ENCODE measurements at places on chromosomes 4 and X. TPM values are rescaled to one million over a fixed set of nuclear protein-coding genes. Genes with fewer than 3 reads are reported as not detected.

- no peak for DNase-seq
Observed at GRCh38 chr4:111635646-111636045, 509.6 kb upstream of the FAM241A start.

- no peak for DNase-seq
Observed at GRCh38 chr4:169254546-169254983, 16.2 kb downstream of the SH3RF1 start.

DNA sequence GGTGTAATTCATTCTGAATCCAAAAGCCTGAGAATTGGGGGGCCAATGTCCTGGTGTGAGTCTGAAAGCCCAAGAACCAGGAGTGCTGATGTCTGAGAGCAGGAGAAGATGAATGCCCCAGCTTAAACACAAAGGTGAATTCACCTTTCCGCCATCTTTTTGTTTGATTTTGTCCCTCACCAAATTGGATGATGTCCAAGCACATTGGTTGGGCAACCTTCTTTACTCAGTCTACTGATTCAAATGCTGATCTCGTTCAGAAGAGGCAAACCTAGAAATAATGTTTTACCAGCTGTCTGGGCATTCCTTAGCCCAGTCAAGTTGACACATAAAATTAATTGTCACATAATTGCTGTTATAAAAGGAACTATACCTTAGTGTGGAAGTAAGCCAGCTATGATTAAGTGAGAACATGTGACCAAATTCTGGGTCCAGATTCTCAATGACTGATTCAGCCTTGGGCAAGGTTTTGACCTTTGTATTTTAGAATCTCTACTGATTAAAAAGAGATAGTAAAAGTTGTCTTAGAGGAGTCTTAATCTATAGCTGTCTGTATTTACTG is 34.5 kb upstream of the SLC4A4 start:
- DNase-seq = no peak

- DNase-seq = no peak
Observed at GRCh38 chr4:139940600-139940999, 213.4 kb downstream of the MAML3 start.

GRCh38 chr4:57074744-57075143 is 35.4 kb downstream of the IGFBP7 start:
- no peak for DNase-seq

DNA sequence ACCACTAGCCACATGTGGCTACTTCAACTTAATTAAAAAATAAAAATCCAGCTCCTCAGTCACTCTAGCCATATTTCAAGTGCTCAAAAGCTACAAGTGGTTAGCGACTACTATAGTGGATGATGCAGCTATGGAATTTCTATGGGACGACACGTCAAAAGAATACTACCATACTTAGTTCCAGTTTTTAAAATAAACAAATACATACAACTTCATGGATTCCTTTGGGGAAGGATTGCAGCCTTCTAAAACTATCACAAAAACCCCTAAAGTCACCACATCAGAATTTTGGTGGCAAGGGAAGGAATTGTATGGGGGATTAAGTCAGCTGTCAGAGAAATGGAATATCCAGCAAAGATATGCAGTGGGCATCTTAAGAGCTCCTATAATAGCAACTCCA is 6.5 kb downstream of the ZNF280C start:
- no peak for DNase-seq

- no peak for DNase-seq
Observed at GRCh38 chr4:100983426-100983825, 363.9 kb downstream of the PPP3CA start.

- no peak for DNase-seq
Observed at GRCh38 chr4:82624819-82625218, 63.0 kb upstream of the TMEM150C start.

DNA sequence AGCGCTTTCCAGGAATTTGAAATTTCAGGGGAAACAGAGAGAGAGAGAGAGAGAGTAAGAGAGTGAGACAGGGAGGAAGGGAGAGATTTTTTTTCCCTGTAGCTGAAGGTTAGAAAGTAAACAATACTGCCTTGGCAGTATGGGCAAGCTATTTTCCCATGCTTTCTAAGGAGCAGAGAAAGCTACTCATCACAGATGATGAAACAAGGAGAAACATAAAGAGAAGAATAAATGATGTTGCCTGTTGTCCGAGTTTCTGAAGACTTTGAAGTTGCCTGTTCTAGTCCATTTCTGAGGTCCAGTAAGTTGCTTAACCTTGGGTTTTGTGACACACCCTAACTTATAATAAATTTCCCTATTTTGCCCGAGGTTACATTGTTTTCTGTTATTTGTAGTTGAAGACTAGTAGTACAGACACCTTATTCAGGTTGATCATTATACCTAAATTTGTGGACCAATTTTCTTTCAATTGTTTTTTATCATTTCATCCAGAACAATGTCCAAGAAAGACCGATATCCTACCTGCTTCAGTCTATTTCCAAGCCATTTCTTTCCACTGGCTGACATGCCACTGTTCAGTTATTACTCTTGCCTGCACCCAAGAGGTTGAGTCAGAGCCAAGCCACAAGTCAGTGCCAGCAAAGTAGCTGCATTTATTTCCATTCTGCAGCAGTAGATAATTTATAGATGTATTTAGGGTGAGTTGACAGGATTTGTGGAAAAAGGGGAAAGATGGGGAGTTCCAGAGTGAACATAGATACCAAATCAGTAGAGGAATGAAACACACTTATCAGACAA is 49.7 kb upstream of the SLC16A2 start:
- no peak for DNase-seq

DNA sequence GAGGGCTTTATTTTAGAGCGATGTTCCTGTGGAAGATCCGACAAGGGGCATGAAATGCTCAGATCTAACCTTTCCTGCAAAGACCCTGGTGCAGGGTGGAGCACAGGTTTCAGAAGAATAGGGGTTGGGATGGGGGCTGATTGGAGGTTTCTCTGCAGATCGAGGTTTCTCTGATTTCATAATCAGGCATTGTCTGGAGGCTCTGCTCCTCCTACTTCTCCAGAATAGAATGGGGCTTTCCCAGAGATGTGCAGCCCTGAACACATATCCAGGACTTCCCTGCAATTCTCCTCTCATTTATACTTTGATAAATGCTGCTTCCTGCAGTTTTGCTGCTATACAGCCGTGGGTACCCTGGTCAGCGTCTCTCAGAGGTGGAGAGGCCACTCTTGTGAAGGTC is 397.6 kb upstream of the BOD1L1 start:
- DNase-seq = no peak

DNA sequence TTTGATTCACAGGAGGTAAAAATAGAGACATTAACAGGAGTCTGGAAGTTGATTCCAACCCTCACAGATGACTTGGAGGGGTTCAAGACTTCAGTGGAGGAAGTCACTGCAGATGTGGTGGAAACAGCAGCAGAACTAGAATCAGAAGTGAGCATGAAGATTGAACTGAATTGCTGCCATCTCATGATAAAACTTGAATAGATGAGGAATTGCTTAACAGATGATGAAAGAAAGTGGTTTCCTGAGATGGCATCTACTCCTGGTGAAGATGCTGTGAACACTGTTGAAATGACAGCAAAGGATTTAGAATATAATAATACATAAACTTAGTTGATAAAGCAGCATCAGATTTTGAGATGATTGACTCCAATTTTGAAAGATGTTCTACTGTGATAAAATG is 76.5 kb downstream of the RELL1 start:
- DNase-seq = no peak

DNA sequence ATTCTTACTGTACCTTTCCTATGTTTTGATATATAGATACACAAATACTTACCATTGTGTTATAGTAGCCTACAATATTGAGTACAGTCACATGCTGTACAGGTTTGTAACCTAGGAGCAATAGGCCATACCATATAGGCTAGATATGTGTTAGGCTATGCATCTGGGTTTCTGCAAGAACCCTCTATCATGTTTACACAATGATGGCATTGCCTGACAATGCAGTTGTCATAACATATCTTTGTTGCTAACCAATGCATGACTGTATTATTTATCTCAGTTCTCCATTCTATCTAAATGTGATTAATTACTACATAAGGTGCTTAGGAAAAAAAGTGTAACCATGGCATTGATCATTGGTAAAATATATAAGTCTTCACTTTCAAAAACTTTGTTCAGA is 10.0 kb upstream of the SPCS3 start:
- DNase-seq = no peak

- DNase-seq = no peak
Observed at GRCh38 chr4:130043732-130044160, 947.8 kb downstream of the C4orf33 start.

- DNase-seq = no peak
Observed at GRCh38 chr4:124032035-124032434, 635.4 kb downstream of the SPRY1 start.

DNA sequence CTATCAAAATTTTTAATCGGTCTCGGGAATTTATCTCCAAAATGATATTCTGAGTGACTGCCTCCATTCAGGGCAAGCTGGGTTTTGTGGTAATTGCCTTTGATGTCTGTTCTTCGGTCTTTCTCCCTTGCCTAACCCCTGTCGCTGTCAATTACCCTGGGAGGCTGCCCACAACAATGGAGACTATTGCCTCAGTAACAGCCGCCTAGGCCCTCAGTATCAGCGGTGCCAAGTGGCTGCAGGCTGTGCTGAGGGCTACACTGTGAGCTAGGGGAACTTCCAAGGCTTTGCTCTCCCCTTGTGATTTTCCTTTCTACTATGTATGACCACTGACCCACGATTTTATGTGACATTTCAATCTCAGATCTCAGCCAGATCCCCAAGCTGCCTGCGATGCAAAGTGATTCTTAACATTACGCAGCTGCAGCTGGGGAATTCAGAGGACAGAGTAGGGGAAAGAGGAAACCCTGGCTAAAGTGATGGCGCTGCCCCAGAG is 36.3 kb upstream of the REST start:
- no peak for DNase-seq

DNA sequence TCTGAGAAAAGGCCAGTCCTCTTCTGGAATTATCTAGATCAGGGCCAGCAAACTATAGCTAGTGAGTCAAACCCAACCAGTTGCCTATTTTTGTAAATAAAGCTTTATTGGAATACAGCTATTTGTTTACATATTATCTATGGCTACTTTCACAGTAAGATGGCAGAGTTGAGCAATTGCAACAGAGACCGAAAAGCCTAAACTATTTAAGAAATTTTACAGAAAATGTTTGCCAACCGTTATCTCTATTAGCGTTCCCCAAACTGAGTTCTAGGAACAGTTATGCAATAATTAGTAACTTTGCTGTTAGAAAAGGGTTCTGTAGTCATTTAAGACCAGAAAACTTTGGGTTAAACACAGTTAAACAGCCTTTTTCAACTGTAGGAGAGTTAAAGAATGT is 10.5 kb downstream of the TEX13B start:
- no peak for DNase-seq

- DNase-seq = no peak
Observed at GRCh38 chrX:149205937-149206336, 299.2 kb downstream of the IDS start.

GRCh38 chr4:11281720-11282119 is 147.0 kb downstream of the HS3ST1 start:
- no peak for DNase-seq

GRCh38 chrX:68060506-68061205 is 372.6 kb downstream of the OPHN1 start:
- DNase-seq = no peak

- no peak for DNase-seq
Observed at GRCh38 chrX:149628280-149628679, 3.3 kb downstream of the TMEM185A start.

- DNase-seq = no peak
Observed at GRCh38 chrX:8960957-8961468, 72.9 kb downstream of the FAM9B start.

GRCh38 chr4:156786713-156787112 is 184.9 kb downstream of the PDGFC start:
- no peak for DNase-seq

- no peak for DNase-seq
Observed at GRCh38 chrX:106932960-106933537, 12.8 kb downstream of the CLDN2 start.

- no peak for DNase-seq
Observed at GRCh38 chr4:188778905-188779304, 639.7 kb downstream of the TRIML1 start.

DNA sequence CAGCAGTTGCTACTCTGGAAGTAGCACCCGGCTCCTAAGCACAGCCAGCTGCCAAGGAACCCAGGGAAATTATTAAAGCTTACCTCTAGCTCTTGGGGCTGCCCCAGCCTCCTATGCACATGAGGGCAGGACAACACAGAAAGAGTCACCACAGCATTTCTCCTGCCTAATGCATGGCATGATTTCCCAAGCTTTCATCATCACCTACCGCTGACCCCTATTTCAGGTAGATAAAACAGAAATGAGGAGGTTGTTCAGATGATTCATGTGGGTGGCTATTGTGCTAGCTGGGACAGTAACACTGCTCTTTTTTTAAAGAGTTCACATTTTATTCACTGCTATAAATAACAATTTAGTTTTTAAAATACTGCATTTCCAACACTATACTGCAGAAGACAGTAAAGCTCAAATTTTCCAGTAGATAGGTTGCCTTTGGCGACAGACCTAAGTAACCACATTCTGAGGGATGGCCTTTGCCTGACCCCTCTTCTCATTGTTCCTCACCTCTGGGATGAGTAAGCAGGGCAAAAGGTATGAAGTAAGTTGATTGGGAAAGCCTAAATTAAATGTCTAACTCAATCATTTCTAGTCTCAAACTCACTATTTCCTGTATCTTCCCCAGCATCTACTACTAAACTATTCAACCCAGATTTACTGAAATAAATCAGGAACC is 16.7 kb downstream of the CASK start:
- no peak for DNase-seq

DNA sequence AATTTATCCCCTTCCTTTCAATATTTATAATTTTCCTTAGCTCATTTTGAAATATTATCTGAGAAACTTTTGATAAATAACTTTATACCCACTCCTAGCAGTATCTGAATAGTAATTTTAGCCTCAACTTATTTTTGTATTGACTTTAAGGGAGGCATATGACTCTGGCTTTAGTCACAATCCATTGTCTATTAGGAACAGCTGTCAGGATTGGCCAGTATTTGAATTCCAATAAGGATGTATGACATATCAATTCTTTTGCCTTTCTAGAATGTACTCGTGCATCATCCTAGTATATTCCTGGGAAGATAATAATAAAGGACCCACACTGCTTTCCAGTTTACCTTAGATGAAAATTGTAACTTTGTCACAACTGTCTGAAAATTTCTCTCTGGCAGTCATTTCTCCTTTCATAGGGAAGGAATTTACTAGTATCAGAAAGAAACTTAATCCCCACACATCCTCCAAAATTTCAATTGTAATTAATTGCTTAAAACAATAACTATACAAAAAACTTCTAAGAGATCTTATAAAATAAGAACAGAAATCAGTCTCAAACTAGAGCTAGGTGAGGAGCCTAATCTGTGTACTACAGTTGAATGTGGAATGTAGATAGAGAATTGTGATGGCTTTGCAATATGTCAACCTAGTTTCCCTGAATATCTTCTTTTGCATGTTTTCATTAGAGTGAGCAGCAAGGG is 121.0 kb upstream of the EPHA5 start:
- DNase-seq = no peak

The NOX1 gene
- total RNA-seq = not detected

The TMEM35A gene
- 0.92 TPM for total RNA-seq

The AFM gene
- not detected for total RNA-seq

The ADH1A gene
- total RNA-seq = not detected

The CCDC110 gene
- 0.98 TPM for total RNA-seq

The HSFX1 gene
- total RNA-seq = 0.71 TPM

The UGT2A1 gene
- total RNA-seq = not detected

The PARM1 gene
- not detected for total RNA-seq

The SSX1 gene
- total RNA-seq = not detected

Data from G401 (cell line).